Cardiac muscle cell (in vitro differentiated cells and primary cell): ENCODE measurements at places on chromosomes 7 and 10.

DNA sequence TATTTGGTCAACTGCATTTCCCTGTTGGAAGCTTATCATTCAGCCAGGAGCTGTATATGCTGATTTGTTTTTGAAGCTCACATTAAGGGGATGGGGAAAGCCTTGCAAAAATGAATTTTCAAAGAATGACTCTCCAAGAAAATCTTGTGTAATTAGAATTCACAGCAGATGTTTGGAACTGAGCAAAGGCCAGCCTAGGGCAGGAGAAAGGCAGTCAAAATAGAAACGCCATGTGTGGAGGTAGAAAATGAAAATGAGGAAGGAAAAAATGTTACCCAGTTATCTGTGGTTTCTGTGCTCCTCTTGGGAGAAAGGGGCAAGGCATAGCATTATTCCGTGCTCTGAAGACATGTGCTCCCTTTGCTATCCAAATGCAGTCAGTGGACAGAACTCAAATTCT, 93.5 kb downstream of the NRP1 start:
- peak; percentile 56 for DNase-seq

DNA sequence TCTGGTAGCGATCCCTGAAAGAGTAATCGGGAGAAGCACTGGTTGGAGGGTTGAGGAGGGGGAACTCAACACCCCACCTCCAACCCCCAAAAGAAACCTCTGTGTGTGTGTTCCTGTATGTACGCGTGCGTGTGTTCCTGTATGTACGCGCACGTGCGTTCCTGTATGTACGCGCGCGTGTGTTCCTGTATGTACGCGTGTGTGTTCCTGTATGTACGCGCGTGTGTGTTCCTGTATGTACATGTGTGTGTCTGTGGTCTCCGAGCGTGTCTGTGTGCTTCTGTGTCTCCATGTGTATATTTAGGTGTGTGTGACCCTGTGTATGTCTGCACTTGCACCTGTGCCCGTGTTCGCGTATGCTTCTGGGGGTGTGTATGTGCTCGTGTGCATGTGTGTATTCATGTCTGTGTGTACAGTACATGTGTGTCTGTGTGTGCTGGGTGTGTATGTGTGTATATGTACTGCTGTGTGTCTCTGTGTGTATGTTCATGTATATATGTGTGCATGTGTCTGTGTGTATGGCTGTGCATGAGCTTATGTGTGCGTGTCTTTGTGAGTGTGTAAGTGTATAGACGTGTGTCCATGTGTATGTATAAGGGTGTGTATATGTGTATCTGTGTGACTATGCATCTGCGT, 42.9 kb upstream of the KLF6 start:
- no peak for DNase-seq

- peak; percentile 62 for DNase-seq
These were observed 64.4 kb upstream of the ARID5B start for GRCh38 chr10:61836888-61837754.

GRCh38 chr10:48983648-48984351, 44.2 kb upstream of the LRRC18 start:
- DNase-seq, result no peak

DNA sequence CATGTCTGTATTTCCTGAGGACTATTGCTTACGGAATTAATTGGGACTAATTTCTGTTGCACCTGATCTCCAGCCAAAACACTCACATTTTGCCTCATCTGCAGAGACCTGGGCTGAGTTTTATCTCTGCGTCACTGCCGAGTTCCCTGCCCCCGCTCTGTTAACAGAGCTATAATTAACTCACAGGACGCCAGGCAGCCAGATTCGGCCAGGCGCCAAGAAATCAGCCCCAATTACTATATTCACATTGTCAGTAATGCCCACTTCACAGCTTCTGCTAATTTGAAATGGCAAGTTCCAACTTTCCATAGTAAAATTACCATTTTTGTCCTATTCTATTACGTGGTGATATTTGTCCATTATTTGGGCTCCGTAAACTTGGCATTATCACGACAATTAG, 130.5 kb downstream of the CUX1 start:
- peak; percentile 80 for DNase-seq

DNA sequence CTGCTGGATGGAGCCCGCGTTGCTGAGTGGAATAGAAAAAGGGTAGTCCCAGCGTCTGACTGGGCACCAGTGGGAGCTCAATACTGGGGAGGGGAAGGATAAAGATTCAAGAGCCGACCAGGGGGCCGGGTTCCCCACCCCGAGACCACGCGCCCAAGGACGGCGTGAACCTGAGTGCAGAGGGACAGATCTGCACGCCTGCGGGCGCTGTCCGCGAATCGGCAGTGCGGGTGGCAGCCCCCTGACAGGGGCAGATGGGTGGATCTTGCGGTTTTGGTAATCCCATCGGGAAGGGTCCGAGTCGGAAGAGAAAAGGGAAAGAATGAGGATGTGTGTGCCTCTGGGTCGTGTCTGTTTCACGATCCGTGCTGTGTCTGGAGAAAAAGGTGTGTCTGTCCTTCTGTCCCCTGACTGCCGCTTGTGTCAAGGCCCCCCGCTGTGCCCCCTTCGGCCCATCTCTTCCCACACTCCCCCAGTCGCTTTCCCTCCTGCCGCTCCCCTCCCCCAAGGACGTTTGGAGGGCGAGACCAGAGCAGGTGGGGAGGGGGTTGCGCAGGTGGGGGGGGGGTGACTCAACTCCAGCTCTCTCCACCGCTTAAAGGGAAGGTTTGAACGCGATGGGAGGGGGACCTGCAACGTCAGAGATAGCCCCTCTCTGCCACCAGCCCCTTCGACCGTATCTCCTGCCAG, 734 bp upstream of the VGF start:
- no peak for DNase-seq

- no peak for DNase-seq
These were observed 1.0 kb upstream of the ENO4 start for GRCh38 chr10:116848032-116848943.

DNA sequence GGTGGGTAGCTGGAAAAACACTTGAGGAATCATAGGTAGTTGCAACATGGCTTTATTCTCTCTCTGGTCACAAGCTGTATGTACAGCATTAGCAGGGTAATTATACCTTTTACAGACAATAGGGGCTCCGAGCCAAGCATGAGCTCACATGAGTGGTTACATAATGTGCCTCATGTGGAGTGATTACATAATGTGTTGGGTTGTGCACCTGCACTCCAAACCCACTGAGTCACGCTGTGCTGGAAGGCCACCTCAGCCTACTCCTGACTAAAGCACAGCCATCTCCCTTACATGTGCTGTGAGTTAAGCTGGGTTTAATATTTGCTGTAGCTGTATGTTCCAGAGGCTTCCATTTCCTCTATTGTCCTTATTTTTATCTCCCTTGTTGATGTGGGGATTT, 348.7 kb upstream of the SEMA3C start:
- DNase-seq, result no peak

DNA sequence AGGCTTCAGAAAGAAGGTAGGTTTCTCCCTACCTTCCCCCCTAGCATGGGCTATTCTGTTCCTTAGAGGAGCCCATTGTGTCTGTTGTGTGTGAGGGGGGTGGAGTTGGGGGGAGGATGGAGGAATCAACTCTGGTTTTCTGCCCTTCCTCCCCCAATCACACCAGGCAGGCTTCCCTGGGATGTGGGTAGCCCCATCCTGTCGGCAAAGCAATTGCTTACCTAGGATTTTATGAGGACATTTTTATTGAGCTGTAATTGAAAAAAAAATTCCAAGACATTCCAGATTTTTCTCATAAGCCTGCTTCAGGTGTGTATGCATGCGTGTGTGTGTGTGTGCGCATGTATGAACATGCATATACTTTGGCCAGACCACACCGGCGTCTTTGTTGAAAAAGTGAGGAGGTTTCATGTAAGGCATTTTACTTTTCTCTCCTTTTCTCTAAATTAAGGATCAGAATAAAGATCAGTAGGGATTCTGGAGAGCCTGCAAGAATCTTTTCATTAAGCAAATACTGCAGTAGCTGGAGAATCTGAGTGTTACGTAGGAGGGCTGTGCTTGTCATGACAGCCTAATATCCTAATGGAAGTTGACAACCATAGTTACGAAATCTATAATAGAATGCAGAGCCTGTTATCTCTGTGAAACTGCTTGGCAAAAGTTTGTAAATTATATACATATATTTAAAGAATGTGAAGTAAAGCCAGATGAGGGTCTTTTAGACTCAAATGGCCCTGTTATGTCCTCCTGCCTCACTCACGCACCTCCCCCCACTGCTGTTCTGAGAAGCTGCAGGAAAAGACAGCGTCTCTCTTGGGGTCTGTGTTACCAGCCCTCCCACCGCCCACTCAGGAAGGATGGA, 27.3 kb upstream of the SAMD8 start:
- DNase-seq, result no peak

DNA sequence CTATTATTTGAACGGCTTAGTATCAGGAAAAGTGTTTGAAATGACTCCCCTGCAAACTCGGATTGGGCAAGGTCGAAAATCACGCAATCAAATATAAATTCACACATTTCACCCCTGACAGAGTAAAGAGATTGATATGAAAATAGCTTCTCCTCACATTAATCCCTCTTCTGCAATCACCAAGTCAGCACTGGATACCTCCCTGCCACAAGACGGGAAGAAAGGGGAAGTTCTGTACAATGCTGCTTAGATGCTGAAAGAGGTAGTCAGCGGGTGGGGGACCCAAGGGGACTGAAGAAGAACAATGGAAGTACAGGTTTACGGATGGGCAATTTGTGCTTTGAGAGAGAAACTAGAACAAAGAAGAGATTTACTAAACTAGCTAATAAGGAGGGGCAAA, 72.0 kb upstream of the ANK3 start:
- DNase-seq, result no peak
